Uterus (tissue), 4 donors: ENCODE measurements at places on chromosomes 3 and 15. TPM values are rescaled to one million over a fixed set of nuclear protein-coding genes. Genes with fewer than 3 reads are reported as not detected.

- no peak overlapping the region for H3K27ac ChIP-seq
- H3K27me3 ChIP-seq = no peaks in the 10 kb centered on the region
- H3K36me3 ChIP-seq = no peaks in the 10 kb centered on the region
- no peak overlapping the region for H3K4me3 ChIP-seq
- H3K4me1 ChIP-seq = no peaks in the 10 kb centered on the region
These were observed 246.1 kb downstream of the SI start for GRCh38 chr3:164832216-164832615.

DNA sequence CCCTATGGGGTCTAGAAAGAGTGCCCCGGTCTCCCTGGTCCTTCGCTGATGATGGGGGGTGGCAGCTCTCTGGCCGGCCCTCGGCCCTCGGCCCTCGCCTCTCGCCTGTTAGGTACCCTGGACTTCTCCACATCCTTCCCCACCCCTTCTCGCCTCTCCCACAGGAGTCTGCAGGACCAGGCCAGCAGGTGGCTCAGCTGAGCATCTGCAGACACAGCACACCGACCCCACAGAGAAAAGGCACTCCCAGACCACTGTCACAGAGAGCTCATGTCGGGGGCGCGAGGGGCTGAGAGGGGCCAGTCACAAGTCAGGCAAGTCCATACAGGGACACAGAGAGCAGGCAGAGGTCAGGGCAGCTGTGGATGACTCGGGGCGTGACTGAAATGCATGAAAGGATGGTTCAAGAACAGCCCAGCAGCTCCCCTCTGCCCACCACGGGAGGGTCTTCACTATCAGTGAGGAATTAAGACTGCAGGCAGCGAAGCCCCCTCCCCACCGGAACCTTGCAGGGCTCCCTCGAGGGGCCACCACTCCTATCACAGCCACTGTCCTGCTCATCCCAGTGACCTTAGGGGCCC is 181.7 kb upstream of the NSMCE3 start:
- H3K36me3 ChIP-seq = no peaks in the 10 kb centered on the region
- no peaks in the 10 kb centered on the region for H3K27me3 ChIP-seq
- H3K4me3 ChIP-seq = no peak overlapping the region
- H3K27ac ChIP-seq = no peak overlapping the region

- H3K36me3 ChIP-seq = no peaks in the 10 kb centered on the region
- no peaks in the 10 kb centered on the region for H3K4me1 ChIP-seq
- H3K27ac ChIP-seq = no peak overlapping the region
- no peaks in the 10 kb centered on the region for H3K27me3 ChIP-seq
These were observed 66.7 kb upstream of the GOLGA8B start for GRCh38 chr15:34650177-34650576.

GRCh38 chr3:185172086-185173049 is 19.5 kb upstream of the C3orf70 start:
- H3K36me3 ChIP-seq = no peaks in the 10 kb centered on the region
- H3K27me3 ChIP-seq = no peaks in the 10 kb centered on the region
- DNase-seq = no peak
- H3K4me1 ChIP-seq = no peaks in the 10 kb centered on the region
- no peak overlapping the region for H3K4me3 ChIP-seq

NAALADL2 gene
- 3.5 TPM for total RNA-seq

DNA sequence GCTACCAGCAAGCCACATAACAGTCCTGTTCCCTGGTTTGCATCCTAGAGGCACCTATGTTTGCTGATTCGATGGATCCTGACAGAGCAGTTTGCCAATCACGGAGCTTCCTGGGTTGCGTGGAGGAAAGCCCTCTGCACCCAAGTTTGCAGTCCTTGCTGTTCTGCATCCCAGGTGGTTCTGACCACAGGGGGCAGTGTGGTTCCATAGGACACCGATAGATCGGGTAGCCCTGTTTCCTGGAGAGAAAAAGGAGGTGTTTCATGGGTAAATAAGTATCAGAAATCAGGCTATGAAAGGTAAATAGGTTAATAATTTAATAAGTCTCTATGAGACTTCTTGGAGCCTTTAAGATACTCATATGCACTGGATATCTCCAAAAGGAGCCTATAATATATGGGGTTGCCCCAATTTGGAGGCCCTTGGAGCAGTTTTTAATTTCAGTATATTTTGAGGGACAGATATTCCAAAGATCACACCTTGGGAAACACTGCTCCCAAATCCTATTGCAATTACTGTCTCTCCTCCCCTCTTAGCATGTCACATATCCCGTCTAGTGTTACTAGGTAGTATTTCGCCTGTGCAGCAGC is 194.6 kb upstream of the TPM1 start:
- no peaks in the 10 kb centered on the region for H3K27me3 ChIP-seq
- H3K4me3 ChIP-seq = no peak overlapping the region
- DNase-seq = peak; percentile 76
- H3K27ac ChIP-seq = peak overlapping the region; percentile 69
- H3K36me3 ChIP-seq = no peaks in the 10 kb centered on the region
- peaks cover 6% of the 10 kb centered on the region for H3K4me1 ChIP-seq

- no peak overlapping the region for H3K4me3 ChIP-seq
- DNase-seq = no peak
- no peaks in the 10 kb centered on the region for H3K27me3 ChIP-seq
- no peak overlapping the region for H3K27ac ChIP-seq
- no peaks in the 10 kb centered on the region for H3K4me1 ChIP-seq
These were observed 26.6 kb downstream of the ALDH1L1 start for GRCh38 chr3:126153695-126154360.
